ENCODE measurements at places on chromosomes 6 and 20.

DNA sequence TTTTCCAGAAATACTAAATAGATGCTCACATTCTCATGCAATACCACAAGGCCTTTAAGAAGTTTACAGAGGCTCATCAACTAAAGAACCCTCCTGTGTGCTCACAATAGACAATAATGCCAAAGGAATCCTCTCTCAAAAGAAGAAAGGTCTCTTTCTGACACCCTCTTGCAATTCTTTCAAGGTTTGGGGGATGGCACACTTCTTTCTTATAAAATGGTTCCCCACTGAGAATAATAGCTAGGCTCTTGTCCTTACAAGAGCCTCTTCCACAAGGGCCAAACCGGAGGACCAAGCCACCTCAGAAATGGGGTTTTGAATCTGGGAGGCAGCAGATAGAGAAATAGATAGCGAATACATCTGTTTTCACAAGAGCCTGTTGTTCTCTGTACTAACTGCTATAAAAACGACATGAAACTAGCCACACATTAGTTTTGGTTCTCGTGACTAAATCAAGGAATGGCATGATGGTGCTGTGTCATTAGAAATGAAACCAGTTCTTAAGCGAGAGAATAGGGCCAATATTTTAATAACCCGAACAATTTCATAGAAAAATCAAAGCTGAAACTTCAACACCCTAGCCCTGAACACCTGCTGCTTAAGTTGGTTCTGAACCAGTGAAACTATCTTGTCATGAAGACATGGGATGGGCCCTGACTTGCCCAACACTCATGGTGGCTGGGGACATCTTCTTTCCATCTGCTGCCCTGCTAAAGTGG lies 81.1 kb downstream of the PRDM1 start:
- no peak for DNase-seq

DNA sequence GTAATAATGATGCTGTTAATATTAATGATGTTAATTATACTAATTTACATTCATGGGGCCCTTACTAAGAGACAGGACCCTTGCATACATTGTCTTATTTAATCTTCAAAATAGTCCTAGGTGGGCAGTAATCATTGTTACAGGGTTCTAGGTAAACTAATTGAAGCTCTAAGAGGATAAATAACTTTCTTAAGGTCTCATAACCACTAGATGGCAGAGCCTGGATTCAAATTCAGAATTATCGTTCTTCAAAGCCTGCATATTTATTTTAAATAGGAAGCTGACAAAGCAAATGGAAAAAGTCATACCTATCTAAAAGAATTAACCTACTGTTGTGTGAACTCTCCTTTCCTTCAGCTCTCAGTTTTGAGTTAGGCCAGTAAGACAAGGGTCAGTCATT lies 23.5 kb downstream of the PTCHD4 start:
- no peak for DNase-seq

- DNase-seq = no peak
These were observed 50.9 kb upstream of the CCDC28A start for GRCh38 chr6:138722425-138723371.

- DNase-seq = no peak
These were observed 1.4 kb downstream of the SLC35F1 start for GRCh38 chr6:117908246-117909068.

DNA sequence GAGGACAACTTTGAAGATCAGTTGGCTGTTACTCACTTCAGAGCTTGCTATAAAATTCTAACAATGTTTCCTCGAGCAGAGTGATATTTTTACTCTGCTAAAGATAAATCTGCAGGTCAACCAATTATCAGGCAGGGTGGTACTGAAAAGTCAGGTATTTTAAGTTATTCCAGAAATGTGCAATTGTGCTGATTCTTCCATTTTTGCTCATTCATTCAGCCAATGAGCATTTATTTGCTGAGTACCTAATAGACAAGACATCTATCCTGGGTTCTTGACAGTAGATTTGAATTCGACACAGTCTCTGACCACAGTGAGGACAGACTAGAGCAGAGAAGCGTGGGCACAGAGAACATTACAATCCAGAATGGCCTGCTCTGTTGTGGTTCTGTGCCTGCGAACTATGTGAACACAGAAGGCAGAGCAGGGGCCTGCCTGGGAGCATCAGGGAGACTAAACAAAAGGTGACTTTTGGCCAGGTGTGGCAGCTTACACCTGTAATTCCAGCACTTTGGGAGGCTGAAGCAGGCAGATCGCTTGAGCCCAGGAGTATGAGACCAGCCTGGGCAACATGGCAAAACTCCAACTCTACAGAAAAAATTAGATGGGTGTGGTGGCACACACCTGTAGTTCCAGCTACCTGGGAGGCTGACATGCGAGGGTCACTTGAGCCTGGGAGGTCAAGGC lies 14.8 kb downstream of the TPMT start:
- no peak for DNase-seq

All from activated naive CD4-positive, alpha-beta T cell (primary cell).